Activated naive CD8-positive, alpha-beta T cell treated with anti-CD3 and anti-CD28 coated beads, Interleukin-2, amount 50 U/mL, for 24 hours (primary cell): ENCODE measurements at places on chromosomes 6 and 20.
A peak's percentile ranks its signal among the peaks of the same experiment; 100 is the strongest.

GRCh38 chr20:40702504-40702903 is 13.5 kb upstream of the MAFB start:
- no peak for DNase-seq

GRCh38 chr6:41467061-41467460 is 79.1 kb upstream of the FOXP4 start:
- no peak for DNase-seq

DNA sequence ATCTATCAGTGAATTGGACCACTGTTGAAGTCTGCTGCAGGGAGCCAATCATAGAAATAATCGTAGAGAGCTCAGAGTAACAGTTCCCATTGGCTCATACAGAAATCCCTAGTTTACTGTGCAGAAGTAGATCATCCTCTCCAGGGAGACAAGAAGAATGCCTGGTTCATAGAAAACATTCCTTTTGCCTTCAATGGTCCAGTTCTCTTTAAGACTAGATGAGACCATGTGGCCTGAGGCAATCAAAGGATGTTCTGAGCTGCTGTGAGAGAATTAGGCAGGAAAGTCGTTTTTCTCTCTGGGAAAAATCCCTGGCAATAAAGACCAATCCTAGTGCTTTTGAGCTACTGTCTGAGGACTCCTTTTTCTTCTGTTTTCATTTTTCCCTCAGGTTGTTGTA is 208.4 kb downstream of the CENPW start:
- DNase-seq: no peak

DNA sequence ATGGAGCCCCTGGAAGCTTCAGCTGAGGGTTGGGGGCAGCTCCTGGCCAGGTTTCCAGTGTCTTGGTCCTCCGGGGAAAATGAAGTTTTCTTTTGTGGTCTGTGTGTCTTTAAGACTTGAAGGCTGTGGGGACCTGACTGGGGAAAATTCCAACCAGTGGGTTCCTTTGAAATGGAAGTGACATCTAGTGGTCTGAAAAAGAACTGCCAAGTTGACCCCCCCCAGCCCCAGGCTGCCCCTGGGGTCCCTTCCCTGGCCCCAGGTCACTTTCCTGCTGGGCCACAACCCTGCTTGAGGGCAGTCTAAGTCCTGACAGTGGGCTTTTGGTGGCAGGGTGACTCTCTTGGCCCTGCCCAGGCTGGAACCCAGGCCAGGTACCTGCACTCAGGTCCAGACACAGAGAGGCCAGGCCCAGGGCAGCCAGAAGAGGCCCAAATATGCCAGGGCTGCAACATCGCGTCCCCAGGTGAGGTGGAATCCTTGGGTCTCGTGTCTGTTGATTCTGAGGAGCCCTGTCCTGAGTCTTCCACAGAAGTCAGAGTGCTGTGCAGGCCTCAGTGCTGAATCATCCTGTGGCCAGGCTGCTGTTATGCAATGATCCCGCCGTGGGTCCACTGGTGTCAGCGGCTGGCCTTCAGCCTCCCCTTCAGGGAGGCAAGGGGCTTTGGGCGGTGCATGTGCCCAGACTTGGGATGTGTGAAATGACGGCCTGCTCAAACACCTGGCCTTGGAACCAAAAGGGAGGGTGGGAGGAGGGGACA is 68.4 kb downstream of the VEGFA start:
- DNase-seq: peak; percentile 7

- DNase-seq: no peak
These were observed 99.7 kb upstream of the HIVEP1 start for GRCh38 chr6:11912420-11912819.

DNA sequence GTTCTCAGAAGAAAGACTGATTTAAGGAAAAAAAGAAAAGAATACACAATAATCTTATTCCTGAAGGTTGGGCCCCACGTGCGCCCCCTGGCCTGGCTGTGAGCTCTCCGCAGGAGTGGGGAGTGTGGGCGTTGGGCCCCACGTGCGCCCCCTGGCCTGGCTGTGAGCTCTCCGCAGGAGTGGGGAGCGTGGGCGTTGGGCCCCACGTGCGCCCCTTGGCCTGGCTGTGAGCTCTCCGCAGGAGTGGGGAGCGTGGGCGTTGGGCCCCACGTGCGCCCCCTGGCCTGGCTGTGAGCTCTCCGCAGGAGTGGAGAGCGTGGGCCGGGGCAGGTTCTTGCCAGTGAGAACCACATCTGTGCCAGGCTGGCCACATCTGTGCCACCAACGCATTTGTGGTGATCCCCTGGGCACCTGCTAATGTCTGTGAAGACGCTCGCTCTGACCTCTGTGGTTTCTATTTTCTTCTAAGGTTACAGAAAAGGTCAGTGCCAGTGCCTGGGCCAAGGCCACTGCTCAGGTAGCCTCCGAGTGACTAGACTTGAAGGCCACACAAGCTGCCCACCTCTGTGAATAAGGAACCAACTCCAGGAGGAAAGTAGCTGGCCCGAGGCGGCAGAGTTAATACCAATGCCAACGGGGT is 41.0 kb downstream of the WDR27 start:
- no peak for DNase-seq

- DNase-seq: no peak
These were observed 361.6 kb upstream of the MARCKS start for GRCh38 chr6:113495521-113495920.

DNA sequence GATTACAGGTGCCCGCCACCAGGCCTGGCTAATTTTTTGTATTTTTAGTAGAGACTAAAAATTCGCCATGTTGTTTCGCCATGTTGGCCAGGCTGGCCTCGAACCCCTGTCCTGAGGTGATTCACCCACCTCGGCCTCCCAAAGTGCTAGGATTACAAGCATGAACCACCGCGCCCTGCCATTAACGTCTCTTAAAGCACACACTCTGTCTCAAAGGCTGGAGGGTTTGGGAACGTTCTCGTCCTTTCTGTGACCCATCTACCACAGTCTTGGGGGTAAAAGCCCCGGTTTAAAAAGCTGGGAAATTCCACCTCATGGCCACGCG is 57.8 kb upstream of the ARID1B start:
- DNase-seq: no peak

GRCh38 chr6:167093406-167093921 is 29.4 kb upstream of the CCR6 start:
- no peak for DNase-seq
